ENCODE measurements at places on chromosomes 4 and X.

GRCh38 chr4:48380583-48381167 is 39.3 kb downstream of the SLAIN2 start:
- no peak for DNase-seq

DNA sequence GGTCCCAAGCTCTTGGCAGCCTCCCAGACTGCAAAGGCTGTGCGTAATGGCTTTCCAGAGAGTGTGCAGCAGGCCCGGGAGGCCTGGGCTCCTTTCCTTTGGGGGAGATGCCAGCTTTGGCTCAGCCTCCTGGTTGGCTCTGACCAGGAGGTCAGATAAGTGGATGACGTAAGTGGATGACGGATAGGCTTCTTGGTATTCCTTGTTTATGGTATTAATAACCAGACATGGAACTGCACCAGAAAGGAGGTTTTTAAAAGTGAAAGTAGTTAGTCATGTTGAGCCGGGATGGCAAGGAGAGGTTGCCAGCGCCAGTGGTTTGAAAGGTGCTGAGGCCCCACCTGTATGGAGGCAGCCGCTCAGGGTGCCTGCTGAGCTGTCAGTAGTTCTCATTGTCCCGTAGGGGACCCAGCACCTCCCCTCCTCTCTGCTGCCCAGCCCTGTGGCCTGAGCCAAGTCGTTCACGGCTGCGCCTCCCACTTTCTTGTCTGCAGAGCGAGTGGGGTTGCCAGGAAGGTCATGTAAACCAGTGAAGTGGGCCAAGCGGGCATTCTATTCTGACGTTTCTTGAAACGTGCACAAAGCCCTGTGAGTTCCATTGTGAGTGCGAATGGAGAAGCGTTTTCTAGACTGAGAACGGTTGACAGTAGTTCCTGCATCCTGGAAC is 28.7 kb upstream of the STOX2 start:
- peak; percentile 65 for DNase-seq

- DNase-seq, result peak; percentile 17
Measured at GRCh38 chr4:41022116-41022515, 192.2 kb downstream of the APBB2 start.

DNA sequence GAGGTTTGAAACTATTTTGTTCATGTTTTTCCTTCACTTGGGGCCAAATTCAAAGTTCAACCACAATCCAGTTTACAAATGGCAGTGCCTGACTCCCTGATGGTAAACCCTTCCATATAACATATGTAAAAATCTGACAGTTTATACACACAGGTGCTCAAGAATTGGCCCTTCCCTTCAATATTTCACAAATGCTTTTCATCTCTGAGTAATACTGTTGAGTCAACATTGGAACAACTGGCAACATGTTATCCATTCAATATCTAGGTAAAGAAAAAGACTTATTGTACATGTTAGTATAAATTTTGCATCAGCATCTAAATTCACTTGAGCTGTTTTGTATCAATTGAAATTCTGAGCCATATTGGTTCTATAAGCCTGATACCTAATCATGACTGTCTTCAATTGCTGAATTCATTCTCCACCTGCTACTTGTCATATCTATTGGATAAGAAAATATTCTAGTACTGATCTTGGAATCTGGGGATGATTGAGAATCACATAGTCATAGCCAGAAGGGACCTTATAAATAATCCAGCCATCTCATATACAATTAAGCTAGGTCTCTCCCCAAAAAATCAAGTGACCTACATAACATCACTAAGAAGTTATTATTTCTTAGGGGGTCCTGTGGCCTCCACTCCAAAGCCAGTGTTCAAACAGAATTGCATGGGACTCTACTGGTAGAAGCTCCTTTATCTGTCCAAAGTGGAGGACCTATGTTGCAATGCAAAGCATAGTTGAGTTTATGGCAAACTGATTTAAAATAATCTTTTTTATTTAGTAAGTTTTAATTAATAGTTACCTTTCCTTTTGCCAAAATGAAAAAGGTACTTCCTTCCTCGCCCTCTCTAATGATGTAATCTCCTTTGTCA is 61.9 kb downstream of the PRKG2 start:
- no peak for DNase-seq

DNA sequence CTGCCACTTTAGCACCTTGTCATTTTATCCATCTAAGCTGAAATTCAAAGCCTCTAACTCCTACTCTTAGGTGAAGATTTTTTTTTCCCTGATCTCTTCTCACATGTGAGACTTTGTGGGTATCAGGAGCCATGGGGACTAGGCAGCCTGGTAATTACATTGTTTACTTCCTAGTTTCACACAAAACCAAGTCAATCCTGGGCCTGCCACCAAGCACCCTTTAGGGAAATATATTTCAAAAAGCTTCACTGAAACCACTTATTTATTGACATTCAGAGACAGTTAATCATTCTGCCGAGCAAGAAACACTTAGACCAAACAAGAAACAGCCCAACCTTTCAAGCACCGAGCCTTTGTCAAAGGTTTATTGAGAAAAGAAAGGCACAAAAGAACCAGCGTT is 200.0 kb downstream of the RELL1 start:
- DNase-seq, result no peak

DNA sequence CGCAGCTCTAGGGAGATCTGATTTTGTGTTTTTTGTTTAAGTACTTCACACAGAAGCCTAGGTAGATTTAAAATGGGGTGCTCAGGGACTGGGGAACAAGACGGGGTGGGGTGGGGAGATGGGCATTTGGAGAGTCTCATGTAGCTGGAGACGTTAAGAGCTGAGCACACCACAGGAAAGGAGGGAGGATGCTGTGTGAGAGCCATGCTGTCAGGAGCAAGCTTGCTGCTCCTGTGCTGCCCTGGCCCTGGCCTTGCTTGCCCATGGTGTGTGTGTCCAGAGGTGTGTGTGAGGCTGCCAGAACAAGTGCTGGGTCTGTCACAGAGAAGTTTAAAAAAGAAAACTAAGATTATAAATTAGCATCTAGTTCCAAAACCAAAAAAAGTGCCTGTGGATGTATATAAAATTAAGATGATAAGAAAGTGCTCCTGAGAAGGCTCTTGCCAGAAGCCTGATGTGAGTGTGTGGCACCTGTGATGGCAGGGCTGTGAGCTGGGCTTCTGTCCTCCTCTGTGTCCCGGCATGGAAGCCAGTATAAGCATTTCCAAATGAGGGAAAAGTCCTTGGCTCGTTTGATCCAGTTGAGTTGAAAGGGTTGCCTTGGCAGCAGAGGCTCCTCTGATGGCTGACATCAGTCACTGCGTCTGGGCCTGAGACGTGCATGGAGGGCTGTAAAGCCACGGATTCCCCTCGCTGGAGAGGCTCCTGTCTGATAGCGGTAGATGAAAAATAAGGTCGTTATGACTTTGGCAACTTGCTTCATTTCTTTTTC is 63.5 kb downstream of the NELFA start:
- no peak for DNase-seq

DNA sequence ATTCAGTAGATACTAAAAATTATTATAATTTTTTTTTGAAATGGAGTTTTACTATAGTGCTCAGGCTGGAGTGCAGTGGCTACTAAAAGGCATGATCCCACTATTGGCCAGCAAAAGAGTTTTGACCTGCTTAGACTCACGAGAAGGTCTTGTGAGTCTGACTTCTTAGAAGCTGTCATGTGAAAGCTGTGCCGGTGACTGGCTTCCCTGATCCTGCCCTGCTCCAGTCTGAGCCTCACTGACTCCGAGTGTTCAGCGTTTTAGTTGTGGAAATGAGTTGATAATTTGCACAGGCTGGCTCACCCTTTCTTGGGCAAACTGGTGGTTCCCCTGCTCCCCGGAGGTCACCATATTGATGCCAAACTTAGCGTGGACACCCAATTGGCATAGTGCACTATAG is 16.4 kb upstream of the CXCL8 start:
- DNase-seq, result no peak

GRCh38 chrX:153642051-153642654 is 4.8 kb upstream of the DUSP9 start:
- no peak for DNase-seq

DNA sequence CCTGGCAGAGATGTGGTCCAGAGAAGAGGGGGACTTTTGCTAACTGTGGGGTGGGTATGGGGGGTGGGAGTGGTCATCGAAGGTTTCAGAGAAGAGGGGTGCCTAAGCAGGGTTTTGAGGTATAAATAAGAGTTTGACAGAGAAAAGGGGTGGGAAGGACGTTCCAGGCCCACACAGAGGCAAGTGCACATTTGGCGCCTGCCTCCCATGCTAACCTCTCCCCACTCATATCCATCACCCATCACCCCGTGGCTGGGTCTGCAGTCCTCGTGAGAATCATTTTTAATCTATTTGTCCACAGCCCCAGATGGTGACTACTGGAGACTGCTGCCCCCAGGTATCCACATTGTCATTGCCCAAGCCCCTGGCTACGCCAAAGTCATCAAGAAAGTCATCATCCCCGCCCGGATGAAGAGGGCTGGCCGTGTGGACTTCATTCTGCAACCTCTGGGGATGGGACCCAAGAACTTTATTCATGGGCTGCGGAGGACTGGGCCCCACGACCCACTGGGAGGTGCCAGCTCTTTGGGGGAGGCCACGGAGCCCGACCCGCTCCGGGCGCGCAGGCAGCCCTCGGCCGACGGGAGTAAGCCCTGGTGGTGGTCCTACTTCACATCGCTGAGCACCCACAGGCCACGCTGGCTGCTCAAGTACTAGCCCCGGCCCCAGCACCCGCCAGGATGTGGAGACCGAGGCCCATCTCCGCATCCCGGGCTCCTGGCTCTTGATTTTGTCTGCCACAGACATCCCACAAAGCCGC is 26.6 kb downstream of the CPZ start:
- no peak for DNase-seq

DNA sequence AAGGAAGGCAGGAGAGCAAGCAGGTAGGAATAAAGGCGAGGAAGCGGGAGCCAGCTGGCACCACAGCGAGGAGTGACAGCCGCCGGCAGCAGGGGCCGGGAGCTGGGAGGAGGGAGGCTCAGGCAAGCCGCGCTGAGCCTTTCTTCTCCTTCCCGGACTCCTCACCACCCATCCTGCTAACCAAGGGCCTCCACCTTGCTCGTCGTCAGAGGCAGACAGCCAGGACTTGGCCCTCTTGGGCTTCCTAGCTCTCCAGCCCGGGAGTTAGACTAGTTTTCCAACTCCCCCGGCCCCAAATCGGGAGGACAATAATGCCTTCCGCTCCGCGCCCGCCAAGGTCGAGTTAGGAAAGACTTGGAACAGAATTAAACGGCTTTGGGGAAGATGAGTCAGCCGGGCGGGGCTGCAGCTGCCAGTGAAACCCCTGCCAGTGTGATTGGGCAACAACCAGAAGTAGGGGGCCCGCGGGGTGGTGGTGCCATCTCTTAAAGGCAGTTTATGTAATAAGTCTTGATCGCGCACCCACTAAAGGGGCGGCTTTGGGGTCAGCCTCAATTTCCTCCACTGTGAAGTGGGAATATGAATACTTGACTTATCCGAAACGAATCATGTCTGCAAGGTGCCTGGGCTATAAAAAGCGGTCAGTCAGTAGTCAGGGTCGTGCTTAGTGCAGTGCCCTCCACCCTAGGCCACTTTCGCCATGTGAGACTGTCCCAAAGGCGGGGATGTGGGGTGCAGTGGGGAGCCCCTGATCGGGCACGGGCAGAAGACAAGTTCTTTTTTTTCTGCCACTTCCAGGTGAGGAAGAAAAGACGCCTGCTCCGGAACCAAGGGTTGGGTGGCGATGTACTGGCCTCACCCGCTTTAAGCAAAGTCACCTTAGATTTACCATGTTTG is 6.7 kb upstream of the HSD17B10 start:
- peak; percentile 61 for DNase-seq

DNA sequence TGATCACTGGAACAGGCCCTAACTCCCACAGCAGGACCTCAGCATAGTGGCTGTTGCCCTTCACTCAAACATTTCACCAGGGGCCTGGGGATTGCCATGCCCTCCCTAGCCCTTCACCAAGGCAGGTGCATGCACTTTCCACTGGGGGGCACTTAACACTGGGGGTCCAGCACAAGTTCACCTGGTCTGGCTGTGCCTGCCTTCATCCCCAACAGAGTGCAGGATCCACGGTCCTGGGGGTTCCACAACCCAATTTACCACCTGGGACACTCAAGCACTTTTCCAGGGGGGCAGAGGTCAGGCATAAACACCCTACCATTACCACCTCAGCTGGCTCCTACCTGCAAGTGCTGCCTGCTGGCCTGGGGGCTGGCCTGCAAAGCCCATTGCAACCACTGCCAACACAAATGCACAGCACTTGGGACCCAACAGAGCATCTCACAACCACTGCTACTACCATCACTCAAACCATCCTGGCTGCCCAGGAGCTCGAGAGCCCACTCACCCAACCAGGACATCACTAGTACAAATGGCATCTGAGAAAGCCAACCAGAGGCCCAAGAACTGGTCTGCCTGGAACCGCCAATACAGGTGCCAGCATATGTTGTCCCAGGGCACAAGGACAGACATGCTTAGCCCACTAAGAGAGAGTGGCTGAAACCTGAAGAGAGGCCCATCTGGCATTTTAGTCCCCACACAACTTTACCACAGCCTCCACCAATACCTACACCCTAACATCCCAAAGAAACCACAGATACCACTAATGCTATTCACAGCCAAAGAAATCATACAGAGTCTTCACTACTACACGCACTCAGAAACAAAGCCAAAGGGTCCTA is 43.1 kb downstream of the NAT8L start:
- DNase-seq, result no peak

GRCh38 chr4:121370729-121371325 is 10.0 kb downstream of the QRFPR start:
- peak; percentile 42 for DNase-seq

DNA sequence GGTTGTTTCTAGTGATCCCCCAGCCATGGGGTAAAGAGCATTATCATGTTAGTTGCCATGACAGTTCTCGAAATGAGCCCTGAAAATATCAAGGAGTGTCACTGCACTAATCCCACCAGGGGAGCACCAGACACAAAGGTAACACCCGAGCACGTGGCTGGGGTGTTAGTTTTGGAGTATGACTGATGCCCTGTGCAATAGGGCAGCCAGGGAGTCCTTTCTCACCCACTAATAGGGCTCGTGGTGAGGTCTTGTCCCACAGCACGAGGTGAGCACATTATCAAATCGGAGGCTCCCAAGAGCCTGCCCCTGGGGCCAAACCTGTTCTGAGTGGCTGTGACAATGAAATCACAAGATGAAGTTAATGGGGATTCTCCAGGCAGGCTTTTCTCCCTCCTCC is 9.6 kb downstream of the MAMLD1 start:
- DNase-seq, result no peak

DNA sequence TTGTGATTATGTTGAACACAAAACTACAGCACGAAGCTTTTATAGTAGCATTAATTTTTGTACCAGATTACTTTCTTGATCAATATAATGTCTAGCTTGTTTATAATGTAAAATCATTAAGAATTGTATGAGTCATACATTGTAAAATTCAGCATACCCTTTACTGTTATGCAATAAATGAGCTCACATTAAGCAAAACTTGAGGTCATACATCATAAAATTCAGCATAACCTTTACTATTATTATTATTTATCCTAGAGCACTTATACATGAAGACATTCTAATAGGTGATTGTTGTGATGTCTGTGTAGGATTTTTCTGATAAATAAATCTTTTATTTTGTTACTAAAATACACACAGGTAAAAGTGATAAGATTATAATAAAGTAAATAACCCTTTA is 49.4 kb downstream of the DTHD1 start:
- DNase-seq, result no peak

GRCh38 chrX:128616933-128617332 is 564.7 kb upstream of the ACTRT1 start:
- peak; percentile 42 for DNase-seq

Data from iris pigment epithelial cell (primary cell).